Panc1 (cell line): ENCODE measurements at places on chromosomes 11 and 22.

GRCh38 chr11:17197431-17197898, 10.3 kb downstream of the PIK3C2A start:
- H3K27me3 ChIP-seq = no peaks in the 10 kb centered on the region
- H3K36me3 ChIP-seq = no peaks in the 10 kb centered on the region
- no peak overlapping the region for H3K4me3 ChIP-seq
- H3K4me1 ChIP-seq = no peaks in the 10 kb centered on the region
- DNase-seq = no peak

DNA sequence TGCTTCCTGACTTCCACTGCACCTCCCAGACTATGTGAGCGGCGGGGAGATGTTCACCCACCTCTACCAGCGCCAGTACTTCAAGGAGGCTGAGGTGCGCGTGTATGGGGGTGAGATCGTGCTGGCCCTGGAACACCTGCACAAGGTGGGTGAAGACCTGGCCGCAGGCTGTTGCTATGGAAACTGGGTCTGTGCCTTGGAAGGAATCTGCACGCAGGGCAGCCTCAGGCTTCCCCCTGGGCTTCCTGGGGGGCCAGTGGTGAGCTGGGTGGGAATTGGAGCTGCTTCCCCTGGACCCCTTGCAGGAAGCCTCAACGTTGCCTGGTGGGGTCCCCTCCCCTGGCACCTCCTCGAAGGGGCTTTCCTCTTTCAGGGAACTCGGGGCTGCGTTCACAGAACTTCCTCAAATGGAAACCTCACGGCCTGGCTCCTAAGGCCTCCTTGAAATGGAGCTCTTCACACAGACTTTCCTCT, 1.5 kb downstream of the RPS6KA4 start:
- no peaks in the 10 kb centered on the region for H3K27me3 ChIP-seq
- no peak overlapping the region for H3K27ac ChIP-seq
- no peak overlapping the region for H3K4me3 ChIP-seq
- H3K36me3 ChIP-seq = peaks cover 4% of the 10 kb centered on the region

DNA sequence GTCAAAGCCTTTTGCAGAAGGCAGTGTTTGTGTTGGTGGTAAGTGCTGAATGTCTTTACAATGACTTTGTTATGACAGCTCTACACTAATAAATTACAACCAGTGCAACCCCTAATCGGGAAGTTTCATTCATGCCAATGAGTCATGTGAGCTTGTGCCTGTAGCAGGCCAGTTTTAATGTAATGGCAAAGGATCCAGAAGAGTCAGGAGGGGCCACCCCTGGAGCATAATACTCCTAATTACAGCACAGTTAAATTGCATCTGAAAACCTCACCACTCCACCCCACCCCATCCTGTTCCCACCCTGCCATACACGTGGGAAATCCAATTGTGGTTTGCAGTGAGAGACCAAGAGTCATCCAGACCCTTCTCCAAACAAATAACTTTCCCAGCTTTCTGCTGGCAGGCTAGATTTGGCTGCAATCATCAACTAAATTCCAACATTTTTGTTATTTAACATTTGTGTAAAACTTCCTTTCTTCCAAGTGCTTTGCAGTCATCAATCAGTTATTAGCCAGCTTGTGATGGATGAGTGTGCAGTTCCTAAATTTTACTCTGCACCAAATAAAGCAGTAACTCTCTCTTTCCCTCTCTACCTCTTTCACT, 277.3 kb upstream of the FAT3 start:
- H3K4me3 ChIP-seq = no peak overlapping the region
- H3K27ac ChIP-seq = no peak overlapping the region
- H3K4me1 ChIP-seq = no peaks in the 10 kb centered on the region

DNA sequence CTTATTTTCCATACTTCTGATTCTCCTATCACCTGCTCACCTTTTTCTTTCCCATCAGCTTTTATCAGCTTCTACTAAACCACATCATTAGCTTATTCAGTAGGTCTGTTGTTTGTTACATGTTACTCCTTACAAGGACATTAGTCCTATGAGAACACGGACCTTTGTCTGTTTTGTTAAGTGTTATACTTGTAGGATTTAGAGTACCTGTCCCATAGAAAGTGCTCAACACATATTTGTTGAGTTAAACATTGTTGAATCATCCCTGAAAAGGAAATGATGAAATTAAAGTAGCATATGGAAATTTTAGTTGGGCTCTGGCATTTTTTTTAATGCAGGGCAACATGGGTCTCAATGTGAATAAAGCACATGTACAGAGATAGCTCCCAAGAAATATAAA, 222.1 kb upstream of the CARD18 start:
- no peak overlapping the region for H3K4me3 ChIP-seq
- no peaks in the 10 kb centered on the region for H3K27me3 ChIP-seq
- DNase-seq = no peak

GRCh38 chr11:98423933-98424332, 596.8 kb upstream of the CNTN5 start:
- no peaks in the 10 kb centered on the region for H3K4me1 ChIP-seq
- H3K4me3 ChIP-seq = no peak overlapping the region
- H3K27me3 ChIP-seq = no peaks in the 10 kb centered on the region
- DNase-seq = no peak
- no peak overlapping the region for H3K27ac ChIP-seq
- no peaks in the 10 kb centered on the region for H3K36me3 ChIP-seq

- no peak overlapping the region for H3K4me3 ChIP-seq
- H3K27ac ChIP-seq = peak overlapping the region; percentile 92
- no peaks in the 10 kb centered on the region for H3K36me3 ChIP-seq
- no peaks in the 10 kb centered on the region for H3K27me3 ChIP-seq
- DNase-seq = no peak
Observed at GRCh38 chr11:86591631-86592030, 80.8 kb downstream of the ME3 start.

- H3K27me3 ChIP-seq = peaks cover 24% of the 10 kb centered on the region
- no peaks in the 10 kb centered on the region for H3K36me3 ChIP-seq
- H3K27ac ChIP-seq = no peak overlapping the region
- DNase-seq = peak; percentile 47
- peaks cover 4% of the 10 kb centered on the region; the same call in 1 of the 2 replicates for H3K4me1 ChIP-seq
- H3K4me3 ChIP-seq = no peak overlapping the region
Observed at GRCh38 chr11:120235024-120235628, 4.8 kb upstream of the POU2F3 start.

DNA sequence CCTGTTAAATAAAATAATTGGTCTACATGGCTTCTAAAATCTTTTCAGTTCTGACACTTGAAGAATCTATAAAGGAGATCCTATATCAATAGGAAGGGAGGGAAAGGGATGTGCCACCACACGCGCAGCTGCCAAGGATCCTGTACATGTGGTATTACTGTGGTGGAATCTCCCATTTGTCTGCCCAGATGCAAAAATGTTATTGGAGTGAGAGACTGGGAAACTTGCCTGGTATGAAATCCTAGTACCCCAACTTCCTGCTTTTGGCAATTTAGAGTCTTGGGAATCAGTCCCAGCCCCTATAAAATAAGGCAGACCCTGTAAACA, 81.9 kb upstream of the PICALM start:
- H3K27ac ChIP-seq = no peak overlapping the region
- H3K36me3 ChIP-seq = no peaks in the 10 kb centered on the region
- no peak overlapping the region for H3K4me3 ChIP-seq
- no peaks in the 10 kb centered on the region for H3K27me3 ChIP-seq
- DNase-seq = no peak
- H3K4me1 ChIP-seq = peaks cover 3% of the 10 kb centered on the region; the same call in 1 of the 2 replicates

DNA sequence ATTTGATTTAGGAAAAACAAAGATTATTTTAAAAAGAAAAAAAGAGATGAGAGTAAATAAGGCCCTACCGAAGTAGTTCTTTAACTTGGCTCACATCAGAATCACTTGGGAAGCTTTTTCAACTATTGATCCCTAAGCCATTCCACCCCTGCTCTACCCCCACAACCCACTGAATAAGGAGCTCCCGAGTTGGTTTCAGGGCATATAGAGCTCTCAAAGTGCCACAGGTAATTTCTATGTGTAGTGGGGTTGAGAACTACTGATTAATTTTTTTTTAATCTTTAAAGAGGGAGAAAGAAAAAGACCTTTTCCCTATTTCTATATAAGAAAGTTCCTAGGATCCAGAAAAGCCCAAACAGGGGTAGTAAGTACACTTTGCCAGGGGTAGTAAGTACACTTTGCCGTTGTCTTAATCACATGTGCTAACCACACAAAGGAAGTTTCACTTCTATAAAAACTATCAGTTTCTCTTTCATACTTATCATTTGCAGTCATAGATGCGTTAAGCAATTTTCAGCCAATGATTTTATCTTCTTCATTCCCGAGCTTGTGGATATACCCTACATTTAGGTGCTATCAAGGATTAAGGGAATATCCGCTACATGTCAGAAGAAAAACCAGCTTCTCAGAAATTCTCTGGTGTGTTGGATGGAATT, 108.4 kb upstream of the ZC3H12C start:
- H3K27me3 ChIP-seq = no peaks in the 10 kb centered on the region; the same call in 1 of the 2 replicates
- H3K4me1 ChIP-seq = no peaks in the 10 kb centered on the region
- no peak for DNase-seq
- H3K36me3 ChIP-seq = no peaks in the 10 kb centered on the region

- H3K27ac ChIP-seq = no peak overlapping the region
- no peak overlapping the region for H3K4me3 ChIP-seq
- H3K4me1 ChIP-seq = no peaks in the 10 kb centered on the region
Observed at GRCh38 chr11:76723142-76723541, 52.6 kb upstream of the LRRC32 start.

DNA sequence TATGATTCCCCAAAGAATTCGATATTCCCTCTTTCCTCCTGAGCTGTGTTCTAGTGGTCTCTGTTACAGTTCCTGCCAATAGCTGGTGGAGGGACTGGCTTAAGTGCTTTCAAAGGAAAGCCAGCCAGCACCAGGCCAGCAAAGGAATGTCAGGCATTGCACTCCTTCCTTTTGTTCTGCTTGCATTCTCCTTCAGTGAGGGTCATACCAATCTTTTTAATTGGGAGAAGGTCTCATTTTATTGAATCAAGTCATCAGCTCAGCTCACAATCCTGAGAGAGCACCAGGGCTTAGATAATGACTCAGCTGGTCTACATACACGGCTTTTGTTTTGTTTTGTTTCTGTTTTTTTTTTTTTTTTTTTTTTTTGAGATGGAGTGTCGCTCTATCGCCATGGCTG, 222.9 kb downstream of the NAV2 start:
- no peak overlapping the region; the same call in 1 of the 2 replicates for H3K4me3 ChIP-seq
- no peaks in the 10 kb centered on the region for H3K36me3 ChIP-seq
- H3K4me1 ChIP-seq = no peaks in the 10 kb centered on the region

DNA sequence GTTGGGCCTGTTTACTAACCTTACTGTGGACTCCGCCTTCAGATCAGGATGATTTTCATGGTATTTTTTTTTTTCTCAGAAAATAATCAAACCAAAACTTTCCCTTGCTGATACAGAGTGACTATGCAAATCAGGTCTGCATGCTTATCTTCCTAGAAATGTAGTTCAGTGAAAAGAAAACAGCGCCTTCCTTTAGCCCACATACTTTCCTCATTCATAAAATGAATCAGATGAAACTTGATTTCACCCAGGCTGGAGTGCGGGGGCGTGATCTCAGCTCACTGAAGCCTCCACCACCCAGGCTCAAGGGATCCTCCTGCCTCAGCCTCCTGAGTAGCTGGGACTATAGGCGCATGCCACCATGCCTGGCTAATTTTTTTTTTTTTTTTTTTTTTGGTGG, 26.0 kb downstream of the ZNRF3 start:
- peaks cover 5% of the 10 kb centered on the region; the same call in 1 of the 2 replicates for H3K4me1 ChIP-seq
- no peak overlapping the region for H3K4me3 ChIP-seq
- no peak overlapping the region for H3K27ac ChIP-seq
- no peaks in the 10 kb centered on the region for H3K36me3 ChIP-seq
- no peak for DNase-seq

DNA sequence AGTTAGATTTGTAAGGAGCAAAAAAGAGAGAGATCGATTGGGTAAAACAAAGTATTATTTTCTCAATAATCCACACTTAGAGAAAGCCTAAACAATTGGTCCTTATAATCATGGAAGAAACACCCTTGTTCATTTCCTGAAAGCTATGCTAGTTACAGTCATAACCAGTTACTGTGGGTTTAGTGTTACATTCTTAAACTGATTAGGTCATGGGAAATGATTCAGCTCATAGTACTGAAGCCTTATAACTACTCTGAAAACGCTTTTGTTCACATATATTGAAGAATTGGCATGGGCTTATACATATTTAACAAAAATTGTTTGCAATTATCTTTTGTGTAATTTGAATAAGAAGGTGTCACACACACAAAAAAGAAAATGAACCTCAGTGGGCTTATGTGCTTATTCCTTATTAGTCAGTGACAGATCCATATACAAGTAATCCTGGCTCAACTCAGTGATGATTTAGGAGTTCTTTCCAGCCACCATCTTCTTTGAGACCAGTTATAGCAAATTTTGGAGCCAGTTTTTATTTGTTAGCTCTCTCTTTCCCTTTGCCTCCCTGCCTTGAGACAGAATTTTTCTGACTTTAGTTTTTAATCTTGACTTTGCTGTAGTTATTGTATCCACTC, 198.5 kb upstream of the CTSC start:
- H3K4me3 ChIP-seq = no peak overlapping the region
- H3K36me3 ChIP-seq = no peaks in the 10 kb centered on the region
- peak; percentile 84 for DNase-seq
- H3K27ac ChIP-seq = no peak overlapping the region

GRCh38 chr11:43974830-43975229, 32.4 kb downstream of the C11orf96 start:
- no peak overlapping the region for H3K4me3 ChIP-seq
- H3K27ac ChIP-seq = no peak overlapping the region
- peaks cover 5% of the 10 kb centered on the region; the same call in 1 of the 2 replicates for H3K27me3 ChIP-seq
- H3K4me1 ChIP-seq = no peaks in the 10 kb centered on the region

- H3K4me1 ChIP-seq = no peaks in the 10 kb centered on the region
- no peaks in the 10 kb centered on the region for H3K27me3 ChIP-seq
- no peak overlapping the region for H3K27ac ChIP-seq
- no peak overlapping the region for H3K4me3 ChIP-seq
Observed at GRCh38 chr22:38781033-38781432, 12.9 kb downstream of the DNAL4 start.

DNA sequence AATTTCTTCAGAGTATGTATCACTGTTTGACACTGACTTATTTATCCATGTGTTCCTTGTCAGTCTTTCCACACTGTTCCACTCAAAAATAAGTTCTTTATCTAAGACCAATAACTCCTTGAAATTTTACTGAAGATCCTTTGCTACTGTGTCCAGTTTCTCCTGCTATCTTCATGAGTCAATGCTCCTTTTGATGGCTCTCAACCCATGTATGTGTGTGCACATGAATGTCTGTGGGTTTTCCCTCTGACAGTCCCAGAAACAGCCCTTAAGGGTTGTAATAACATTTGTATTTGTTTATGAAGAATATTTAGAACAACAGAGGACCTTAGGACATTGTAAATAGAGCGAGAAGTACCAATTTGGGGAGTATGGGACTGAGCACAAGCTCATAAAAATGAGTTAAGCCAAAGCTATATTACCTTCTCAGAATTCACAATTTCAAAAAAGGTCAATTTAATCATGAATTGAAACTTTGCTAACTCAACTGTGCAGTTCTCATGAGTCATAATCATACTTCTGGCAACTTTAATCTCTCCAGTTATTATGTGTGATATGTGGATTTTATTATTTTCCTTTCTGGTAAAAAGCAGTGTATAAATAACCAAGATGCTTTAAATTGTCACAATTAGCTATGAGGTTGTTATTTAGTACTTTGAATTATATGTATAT, 533.6 kb downstream of the CNTN5 start:
- H3K27me3 ChIP-seq = no peaks in the 10 kb centered on the region
- H3K4me3 ChIP-seq = no peak overlapping the region
- no peak overlapping the region for H3K27ac ChIP-seq
- H3K36me3 ChIP-seq = no peaks in the 10 kb centered on the region
- no peaks in the 10 kb centered on the region for H3K4me1 ChIP-seq
- no peak for DNase-seq

GRCh38 chr11:113895367-113896155, 9.0 kb upstream of the HTR3B start:
- no peak for DNase-seq
- no peak overlapping the region for H3K4me3 ChIP-seq
- H3K4me1 ChIP-seq = no peaks in the 10 kb centered on the region
- no peaks in the 10 kb centered on the region for H3K36me3 ChIP-seq
- H3K27ac ChIP-seq = no peak overlapping the region
